ENCODE measurements at places on chromosomes 16 and 17.
A peak's percentile ranks its signal among the peaks of the same experiment; 100 is the strongest.

GRCh38 chr16:30030011-30030685, 923 bp downstream of the TLCD3B start:
- ATAC-seq = no peak

DNA sequence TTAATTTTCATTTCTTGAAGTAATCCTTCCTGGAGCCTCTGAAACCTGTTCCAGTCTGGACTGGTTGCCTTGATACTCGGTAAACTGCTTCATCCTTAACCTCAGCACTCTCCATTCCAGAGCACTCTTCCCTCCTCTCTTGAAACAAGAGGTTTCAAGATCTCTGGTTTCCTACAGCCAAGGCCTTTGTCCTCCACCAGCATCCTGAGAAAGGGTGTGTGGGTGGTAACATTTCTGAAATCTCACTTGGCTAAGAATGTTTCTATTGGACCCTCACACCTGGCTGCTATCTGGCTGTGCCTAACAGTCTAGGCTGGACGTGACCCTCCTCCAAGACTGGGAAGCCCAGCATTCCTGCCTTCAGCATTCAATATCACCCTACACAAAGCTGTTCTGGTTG, 99.7 kb downstream of the CYTH1 start:
- ATAC-seq = no peak

DNA sequence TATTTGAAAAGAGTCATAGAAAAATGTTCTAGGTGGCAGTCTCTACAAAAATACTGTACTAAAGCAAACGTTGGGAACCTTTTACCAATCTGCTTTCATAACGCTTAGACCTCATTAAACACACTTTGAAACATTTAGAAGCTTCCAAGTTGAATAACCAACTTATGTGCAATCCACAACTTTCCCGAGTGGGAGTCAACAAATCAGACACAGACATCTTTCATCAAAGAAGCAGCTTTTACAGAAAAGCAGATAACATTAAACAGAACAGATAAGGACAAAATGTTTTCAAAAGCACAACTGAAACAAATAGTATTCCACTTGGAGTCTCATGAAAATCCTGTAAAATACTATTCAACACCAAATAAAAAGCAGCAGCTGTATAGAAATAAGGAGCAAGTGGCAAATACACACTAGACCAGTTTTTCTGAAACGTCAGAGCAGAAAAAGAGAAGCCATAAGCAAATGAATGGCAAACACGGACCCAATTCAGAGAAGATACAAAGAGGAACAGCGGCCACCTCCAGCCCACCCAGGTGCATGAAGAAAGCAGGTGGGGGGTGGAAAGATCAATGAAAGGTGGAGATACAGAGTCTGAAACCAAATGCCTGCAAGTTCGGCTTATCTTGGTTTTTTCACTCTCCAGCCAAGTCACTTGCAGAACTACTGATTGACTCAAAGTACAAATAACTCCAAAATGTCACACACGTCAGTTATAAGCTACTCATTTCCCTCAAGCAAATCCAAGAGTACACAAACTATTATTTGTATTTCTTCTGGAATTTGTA, 18.4 kb upstream of the FBF1 start:
- ATAC-seq = no peak

- ATAC-seq = peak; percentile 73
Measured at GRCh38 chr16:69406780-69407331, 17.6 kb upstream of the CYB5B start.

DNA sequence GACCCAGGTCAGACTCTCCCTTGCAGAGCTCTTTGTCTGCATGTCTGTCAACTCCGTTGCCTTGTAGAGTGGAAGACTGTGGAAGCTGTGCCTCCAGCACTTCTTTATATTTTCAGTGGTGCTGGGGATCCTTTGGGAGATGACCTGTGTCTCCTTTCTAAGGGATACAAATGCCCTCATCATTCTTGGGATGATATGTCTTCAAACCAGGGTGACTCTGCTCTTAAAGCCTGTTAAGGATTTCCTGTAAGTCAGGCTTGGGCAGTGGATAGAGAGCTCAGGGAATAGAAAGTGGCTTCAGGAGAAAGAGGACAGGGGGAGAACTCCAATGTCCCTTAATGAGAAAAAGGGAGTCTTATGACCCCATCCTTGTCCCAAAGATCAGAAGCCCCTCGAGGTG, 1.5 kb downstream of the HOXB3 start:
- ATAC-seq = no peak

GRCh38 chr17:6408276-6408675, 26.6 kb downstream of the AIPL1 start:
- no peak for ATAC-seq

- no peak for ATAC-seq
Measured at GRCh38 chr17:43530288-43531081, 15.7 kb downstream of the ETV4 start.

DNA sequence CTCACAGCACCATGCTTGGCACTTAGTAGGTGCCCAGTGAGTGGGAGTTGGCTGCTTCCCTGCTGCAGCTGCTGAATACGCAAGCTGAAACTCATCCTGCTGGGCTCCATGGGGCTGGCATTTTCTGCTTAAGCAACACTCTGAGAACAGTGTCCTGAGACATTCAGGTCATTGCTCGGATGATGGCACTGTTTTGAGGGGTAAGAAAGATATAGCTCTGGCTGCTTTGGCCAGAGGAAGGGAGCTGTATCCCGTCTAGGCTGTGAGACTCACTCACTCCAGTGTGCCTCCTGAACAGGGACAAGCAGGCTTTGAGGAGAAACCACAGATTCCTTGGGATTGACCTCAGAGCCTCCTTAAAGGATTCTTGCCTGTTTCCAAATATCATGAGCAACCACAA, 120.5 kb downstream of the CLEC16A start:
- ATAC-seq = no peak

DNA sequence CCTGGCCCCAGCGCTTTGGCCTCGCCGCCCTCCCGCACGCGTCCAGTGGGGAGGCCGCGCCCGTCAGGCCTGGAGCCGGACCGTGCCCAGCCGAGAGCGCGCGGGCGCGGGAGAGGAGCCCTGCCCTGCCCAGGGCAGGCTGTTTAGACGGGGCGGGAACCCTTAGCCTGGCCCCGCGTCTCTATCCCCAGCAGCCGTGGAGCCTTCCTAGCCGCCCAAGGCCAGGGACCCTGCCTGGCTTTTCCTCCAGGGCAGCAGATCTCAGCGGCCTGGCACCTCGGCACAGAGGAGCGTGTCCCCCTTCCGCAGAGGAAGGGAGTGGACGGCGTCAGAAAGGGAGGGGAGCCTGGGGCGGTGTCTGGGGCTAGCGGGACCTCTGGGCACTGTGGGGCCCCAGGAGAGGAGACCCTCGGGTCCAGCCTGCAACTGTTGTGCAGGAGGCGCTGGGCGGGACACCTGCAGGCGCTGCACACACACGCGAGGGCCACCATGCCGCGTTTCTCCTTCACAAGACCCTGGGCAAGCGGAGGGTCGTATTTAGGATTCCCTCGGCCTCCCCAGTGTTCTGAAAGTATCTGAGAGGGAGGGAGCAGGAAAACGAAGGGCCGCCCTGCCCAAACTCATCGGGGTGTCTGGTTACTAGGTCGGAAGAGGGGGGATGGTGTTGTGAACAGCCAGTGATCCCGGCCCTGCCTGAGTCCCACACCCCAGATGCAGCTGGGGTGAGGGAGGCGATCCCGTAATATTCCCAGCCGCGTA, 2.3 kb upstream of the NPTX1 start:
- ATAC-seq = no peak

- peak; percentile 39 for ATAC-seq
Measured at GRCh38 chr17:46182961-46183360, 10.3 kb downstream of the KANSL1 start.

DNA sequence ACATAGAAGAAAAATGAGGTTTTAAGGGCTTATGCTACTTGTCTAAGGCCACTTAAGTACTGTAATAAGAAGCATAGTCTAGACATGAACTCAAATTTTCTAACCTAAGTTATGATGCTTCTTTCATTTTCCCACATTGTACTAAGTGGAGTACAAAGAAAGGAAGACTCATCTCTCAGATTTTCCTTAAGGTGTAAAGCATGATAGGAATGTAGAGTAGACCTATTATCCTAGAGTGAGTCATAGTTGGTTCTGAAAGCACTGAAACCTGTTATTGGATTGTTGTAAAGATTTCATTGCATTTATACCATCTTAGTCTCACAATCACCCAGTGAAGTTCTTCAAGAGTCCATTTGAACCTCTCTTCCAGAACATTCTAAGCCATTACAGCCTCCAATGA, 343.8 kb downstream of the TOX3 start:
- ATAC-seq = no peak

DNA sequence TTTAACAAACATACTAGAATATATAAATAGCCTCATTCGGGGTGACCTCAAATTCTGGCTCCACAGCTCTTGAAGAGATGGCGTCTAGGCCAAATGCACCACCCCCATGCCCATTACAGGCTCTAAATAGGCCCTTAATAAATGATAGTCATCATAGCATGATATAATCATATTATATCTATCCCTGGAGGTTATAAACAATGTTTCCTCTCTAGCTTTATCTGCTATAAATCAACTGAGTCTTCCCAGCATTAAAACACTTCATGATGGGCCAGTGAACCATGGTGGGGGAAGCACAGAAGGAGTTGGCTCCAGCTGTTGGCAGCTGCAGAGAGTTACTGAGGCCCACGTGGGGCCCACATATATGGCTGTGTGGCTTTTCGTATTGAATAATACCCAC, 214.9 kb upstream of the MPHOSPH6 start:
- ATAC-seq = no peak

- ATAC-seq = no peak
Measured at GRCh38 chr17:2692781-2693135, 18.8 kb downstream of the CLUH start.

- no peak for ATAC-seq
Measured at GRCh38 chr16:58842746-58843145, 108.6 kb upstream of the GOT2 start.

GRCh38 chr17:29555840-29556239, 11.0 kb downstream of the ABHD15 start:
- ATAC-seq = no peak

- ATAC-seq = no peak
Measured at GRCh38 chr17:1158879-1159278, 20.9 kb downstream of the ABR start.

DNA sequence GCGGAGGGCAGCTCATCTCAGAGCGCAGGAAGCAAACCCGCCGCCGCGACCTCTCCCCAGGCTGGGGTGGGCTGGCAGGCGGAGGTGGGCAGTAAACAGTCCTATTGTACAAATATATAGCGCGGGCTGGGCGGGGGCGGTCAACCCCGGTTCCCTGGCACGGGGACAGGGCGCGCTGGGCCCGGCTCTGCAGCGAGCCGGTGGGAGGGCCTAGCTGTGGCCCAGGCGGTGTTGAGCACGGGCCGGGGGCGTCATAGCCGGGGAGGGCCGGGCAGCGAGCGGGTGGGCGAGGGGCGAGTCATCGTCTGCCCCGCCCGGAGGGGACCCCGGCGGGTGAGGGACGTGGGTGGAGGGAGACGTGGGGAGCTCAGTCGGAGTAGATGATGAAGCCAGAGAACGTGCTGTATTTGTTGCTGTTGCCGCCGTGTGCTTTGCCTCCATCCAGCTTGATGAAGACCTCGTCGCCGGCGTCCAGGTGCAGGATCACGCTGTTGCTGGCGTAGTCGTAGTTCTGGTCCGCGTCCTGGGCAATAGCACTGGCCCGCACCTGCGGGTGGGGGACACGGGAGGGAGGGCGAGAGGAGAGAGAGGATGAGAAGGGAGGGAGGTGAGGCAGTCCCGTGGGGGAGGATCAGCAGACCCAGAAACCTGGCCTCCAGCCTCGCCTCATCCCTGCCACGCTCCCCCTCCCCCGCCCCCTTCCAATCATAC, 8.1 kb downstream of the C1QL1 start:
- ATAC-seq = peak; percentile 11

GRCh38 chr16:74219706-74220105, 76.9 kb upstream of the PSMD7 start:
- no peak for ATAC-seq

- no peak for ATAC-seq
Measured at GRCh38 chr17:48571826-48572417, 6.2 kb downstream of the HOXB4 start.

- no peak for ATAC-seq
Measured at GRCh38 chr17:46925185-46925868, 2.4 kb downstream of the GOSR2 start.

DNA sequence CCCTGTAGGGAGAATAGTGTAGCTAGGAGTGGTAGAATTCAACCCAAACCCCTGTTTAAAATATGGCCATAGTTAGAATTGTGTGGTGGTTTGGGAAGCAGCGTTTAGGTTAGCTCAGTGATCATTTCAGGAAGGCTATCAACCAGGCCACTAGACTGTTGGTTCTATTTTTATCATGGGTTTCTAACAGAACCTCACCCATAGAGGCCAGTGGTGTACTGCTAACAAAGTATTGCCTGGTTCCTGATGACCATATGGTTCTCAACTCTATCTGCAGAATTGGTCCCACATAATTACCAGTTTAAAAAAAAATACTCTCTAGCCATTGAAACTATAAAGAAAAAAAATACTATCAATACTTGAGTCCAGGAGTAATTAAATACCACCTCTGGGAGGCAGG, 70.5 kb upstream of the RASL10B start:
- ATAC-seq = no peak

GRCh38 chr17:12599186-12599920, 66.3 kb upstream of the MYOCD start:
- ATAC-seq = no peak

GRCh38 chr16:75627851-75628250, 4.8 kb upstream of the ADAT1 start:
- ATAC-seq = no peak

GRCh38 chr17:9973669-9974447, 68.8 kb upstream of the RCVRN start:
- ATAC-seq = no peak

DNA sequence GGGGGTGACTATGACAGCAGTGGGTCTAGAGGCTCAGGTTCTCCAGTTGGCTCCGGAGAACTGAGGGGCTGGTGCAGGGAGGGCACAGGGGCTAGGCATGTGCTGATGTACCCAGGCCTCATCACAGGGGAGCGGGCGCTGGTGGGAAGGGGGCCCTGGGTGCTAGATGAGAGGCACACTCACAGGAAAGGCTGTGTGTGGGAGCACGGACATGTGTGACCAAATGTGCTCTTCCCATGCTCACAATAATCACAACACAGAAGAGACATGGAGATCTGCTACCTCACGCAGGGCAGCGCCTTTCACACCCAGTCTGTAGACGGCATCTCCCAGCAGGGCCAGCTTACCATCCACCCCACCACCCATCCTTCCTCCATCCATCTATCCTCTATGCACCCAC, 17.4 kb upstream of the RASD1 start:
- no peak for ATAC-seq
